Stimulated activated naive CD4-positive, alpha-beta T cell (primary cell): ENCODE measurements at places on chromosomes 3 and 15.

DNA sequence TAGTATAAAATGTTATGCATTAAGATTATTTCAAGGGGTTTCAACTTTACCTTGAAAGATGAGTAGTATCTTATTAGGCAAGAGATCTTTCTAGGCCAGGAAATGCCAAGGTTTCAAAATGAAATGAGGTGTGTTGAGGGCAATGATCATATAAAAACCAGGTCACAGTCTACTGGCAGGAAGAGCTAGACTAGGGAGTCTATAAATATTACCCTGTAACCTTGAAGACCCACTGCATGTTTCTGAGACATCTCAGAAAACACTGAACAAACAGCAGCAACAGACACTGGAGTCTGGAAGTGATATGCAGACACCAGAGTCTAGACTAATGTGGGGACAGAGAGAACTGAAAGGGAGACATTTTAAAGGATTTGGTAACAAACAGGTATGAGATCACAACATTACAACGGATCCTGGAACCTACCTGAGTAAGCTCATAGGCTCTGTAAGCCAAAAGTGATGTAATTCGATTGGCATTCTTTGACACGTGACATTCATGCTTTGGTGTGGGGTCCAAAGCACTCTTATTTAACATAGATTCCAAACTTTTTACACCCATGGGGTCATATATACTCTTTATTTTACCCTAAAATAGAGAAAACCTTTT, 15.0 kb downstream of the TASOR start:
- no peak for DNase-seq

GRCh38 chr15:77526595-77527163, 106.0 kb downstream of the HMG20A start:
- no peak for DNase-seq

GRCh38 chr15:90929246-90930019, 2.9 kb downstream of the HDDC3 start:
- DNase-seq = no peak

DNA sequence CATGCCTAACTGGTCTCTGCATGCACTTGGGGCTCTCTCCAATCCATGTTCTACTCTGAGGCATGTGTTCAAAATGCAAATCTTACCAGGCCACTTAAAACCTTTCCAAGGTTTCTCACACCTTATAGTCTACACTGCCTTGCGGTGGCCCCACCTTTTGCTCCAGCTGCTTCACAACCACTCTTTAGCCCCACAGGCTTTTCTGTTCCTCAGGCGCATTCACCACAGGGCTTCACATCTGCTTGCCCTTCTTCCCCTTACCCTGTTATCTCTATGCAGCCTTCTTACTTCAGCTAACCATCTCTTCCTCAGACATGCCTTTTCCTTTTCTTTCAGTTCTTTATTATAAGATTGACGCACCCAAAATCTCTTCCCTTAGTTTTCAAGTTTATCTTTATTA, 37.8 kb downstream of the MINDY4B start:
- DNase-seq = no peak

DNA sequence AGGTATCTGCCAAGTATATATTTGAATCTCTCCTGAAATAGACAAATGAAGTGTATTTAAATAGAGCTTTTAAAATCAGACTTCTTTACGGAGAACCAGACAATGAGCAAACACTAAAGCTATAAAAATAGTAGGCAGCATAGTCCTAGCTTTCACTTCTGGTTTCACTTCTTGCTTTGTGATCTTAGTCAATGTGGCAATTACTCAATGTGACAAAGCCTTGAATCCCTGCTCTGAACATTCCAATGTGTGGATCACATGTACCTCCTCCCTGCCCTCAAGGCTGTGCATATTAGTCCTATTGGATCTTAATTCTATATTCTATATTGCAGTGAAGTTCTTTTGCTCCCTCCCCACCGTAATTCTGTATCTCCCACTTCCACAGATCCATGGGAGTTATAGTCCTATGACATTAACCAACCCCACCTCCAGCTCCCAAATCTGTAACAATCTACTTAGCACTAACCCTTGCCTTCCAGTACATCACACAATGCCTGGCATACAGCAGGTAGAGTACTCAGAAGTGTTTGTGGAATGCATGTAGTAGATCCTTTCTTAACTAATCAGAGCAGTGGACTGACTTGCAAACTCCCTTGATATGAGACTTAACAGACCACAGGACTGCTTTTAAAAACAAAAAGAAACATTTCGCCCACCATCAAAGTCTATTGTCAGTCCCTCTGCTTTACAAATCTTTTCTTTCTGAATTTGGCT, 24.3 kb upstream of the CP start:
- DNase-seq = no peak

DNA sequence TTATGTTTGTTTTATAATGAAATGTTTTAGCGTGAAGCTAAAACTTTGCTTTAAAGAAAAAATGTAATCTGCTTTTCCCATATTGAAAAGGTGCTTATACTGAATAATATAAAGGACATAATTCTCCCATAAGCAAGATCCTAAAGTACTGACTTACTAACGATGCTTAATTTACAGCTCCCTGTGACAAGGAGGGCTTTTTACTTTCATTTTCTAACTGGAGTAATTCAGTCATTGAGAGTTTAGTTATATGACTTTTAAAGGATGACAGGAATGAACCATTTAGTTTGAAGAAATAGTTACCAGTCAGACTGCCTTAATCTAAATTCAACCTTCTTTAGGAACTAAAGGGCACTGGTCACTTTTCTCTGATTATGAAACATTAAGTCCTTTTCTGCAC, 19.3 kb upstream of the ZPLD1 start:
- DNase-seq = no peak

DNA sequence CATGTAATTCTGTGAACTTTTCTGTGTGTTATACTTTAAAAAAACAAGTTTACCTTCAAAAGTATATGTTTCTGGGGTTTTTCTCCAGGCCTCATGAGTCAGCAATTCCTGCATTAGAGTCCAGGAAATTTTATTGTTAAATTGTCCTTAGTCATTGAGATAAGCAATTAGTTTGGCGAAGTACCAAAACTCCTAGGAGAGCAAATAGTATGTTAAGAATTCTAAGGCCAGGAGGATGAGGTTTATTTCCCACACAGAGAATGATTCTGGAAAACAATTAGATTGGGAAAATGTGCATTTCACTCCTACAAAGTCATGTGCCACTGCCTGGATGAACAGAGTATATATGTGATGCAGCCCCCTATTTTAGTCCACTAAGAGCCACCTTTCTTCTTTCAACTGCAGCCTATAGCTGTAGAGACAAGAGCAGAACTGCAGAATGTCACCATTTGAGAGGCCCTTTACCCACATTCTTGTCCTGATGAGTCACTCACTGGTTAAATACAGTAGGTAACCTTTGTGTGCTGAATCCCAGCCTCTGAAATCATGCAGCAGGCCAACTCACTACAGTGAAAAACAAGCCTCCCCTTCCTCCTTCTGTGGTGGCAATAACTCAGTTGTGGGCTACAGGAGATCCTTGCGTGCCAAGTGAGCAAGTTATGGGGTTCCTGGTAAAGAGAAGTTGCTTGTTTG, 452.8 kb upstream of the THBS1 start:
- no peak for DNase-seq

- DNase-seq = no peak
Measured at GRCh38 chr3:30954426-30954825, 60.0 kb upstream of the GADL1 start.

DNA sequence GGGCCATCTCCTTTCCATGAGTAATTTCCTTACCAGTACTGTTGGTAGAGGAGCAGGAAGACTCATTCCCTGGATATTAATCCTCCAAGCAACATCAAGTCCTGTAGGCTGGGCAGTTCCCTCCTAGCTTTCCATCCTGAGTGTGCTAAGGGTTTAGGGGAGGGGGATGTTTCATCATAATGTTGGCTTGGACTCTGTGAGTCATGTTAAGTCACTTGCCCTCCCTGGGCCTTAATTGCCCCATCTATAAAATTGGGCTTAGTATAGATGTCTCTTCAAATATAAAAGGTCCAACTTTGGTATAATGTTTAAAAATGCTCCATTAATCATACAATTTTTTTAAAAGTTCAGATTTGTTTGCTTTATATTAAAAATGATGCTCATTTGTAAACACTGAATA, 52.7 kb downstream of the TLE3 start:
- no peak for DNase-seq

GRCh38 chr3:4061783-4062360, 241.3 kb upstream of the SETMAR start:
- DNase-seq = no peak

DNA sequence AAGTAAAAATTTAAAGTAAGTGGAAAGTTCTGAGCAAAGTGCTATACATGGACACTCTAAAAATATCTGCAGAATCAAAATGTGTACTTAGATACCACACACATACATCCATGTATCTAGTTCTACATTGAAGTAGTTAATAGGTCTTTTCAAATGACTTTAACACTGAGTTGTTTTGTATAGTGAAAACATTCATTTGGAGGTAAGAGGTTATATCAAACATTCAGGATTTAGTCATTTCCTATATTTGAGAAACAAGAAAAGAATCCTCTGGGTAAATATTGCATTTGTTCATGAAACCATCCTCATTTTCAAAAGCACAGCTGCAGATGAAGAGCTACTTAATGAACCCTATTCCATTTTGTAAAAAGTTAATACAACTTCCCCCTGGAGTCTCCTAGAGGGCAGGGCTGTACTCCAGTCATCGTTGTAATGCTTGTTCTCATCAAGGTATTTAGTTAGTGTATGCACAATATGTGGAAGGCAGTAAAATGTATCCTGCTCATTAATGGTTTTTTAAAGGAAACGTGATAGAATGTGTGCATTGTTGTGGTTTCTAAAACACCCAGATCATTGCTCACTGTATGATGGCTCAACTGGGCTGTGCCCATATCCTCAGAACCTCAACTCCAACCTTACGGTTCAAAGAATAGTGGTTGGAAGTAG, 26.2 kb downstream of the ARPP21 start:
- DNase-seq = no peak

DNA sequence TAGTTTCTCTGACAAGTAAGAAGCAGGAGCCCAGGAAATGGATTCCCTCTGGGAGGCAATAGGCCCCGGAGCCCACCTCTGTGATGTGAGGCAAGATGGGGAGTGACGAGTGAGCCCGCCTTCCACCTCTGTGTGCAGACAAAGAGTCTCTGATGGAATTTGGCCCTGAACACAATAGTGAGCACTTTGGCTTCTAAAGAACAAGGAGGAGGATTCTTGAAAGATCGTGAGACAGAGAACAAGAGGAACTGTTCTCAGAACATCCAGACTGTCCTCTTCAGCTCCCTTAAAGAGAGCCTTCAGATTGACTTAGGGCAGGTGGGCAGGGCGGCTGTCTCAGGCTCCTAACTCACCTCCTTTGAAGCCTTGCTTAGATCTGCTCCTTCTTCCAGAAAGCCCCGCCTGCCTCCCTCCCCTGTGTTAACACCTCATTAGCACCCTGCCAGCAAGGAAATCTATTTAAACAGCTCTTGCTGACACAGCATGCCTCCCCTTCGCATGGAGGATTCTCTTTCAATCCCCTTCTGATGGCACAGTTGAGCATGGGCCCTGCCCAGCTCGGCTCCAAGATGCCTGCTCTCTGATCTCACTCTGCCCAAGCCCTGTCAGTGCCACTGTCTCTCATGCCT, 430.3 kb downstream of the NTRK3 start:
- DNase-seq = no peak

GRCh38 chr3:141291559-141292355, 60.1 kb downstream of the PXYLP1 start:
- no peak for DNase-seq

GRCh38 chr3:126103121-126104027, 19.4 kb upstream of the SLC41A3 start:
- no peak for DNase-seq

DNA sequence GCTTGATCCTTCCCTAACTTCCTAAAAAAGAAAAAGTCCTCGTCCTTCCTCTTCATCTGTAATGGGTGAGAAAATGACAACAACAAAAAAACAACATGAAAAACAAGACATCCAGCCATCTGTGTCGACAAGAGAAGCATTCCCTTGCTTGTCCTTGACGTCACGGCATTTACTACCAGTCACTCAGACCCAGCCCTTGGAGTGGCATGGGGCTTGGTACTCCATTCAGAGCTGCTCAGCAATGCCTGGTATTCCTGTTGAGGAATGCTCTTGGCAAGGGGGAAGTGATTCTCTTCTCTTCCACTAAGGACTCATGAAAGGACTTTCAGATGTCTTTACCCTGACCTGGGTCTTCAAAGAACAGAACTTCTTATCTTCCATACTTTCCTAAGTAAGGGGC, 339.7 kb upstream of the RASGRP1 start:
- DNase-seq = no peak

GRCh38 chr3:184366619-184367289, 5.2 kb downstream of the POLR2H start:
- DNase-seq = no peak

- no peak for DNase-seq
Measured at GRCh38 chr3:3618623-3619022, 180.6 kb upstream of the LRRN1 start.

- no peak for DNase-seq
Measured at GRCh38 chr15:77251662-77252061, 168.2 kb downstream of the PEAK1 start.

DNA sequence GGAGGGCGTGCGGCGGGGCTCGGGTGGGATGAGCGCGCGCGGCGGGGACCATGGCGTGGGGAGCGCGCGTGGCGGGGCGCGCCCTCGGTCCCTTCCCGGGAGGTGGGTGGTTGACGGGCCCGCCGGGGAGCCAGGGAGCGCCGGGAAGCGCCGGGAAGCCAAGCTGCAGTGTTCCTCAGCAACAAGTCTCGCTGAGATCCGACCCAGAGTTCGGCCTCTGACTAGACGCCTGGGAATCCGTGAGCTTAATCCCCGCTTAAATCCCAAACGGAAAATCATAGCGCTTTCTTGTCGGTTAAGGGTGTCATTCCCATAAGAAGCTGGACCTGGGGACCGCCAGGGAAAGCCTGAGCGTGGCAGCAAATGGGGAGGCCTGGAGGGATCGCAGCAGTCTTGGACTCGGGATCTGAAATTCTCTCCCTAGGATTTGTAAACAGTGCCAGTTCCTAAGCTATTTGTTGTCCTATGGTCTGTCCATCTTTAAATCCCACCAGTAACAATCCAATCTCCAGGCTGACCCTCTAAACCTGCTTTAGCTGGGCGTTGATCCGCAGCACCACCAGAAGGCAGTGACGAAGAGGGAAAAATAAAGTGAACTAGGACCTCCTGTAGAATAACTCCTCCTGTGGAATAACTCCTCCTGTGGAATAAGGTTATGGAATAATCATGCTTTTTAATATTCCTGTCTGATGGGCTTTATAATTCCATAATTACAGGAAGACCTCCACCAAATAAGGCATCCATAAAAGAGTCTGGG, 570 bp upstream of the NEDD4 start:
- DNase-seq = no peak

- DNase-seq = no peak
Measured at GRCh38 chr3:64144241-64144900, 80.9 kb downstream of the PRICKLE2 start.
